HEK293T (cell line): ENCODE measurements at places on chromosomes 7 and 10.

DNA sequence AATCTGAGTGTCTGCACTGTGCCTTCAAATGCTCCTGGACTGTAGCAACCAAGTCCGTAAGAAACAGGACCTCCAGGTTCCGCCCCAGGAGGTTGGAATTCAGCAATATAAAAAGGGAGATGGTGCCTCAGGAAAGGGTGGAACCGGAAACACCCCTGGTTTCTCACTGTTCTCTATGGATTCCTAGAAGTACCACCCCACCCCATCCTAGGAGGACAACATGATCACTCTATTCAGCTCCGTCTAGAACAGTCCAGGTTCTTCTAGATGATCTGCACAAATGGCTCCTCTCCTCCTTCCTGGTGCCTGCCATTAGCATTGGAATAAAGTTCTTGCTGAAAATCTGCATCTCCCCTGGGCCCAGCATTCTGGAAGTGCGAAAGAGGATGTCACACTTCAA is 7.6 kb upstream of the ZNF12 start:
- DNase-seq, result no peak

DNA sequence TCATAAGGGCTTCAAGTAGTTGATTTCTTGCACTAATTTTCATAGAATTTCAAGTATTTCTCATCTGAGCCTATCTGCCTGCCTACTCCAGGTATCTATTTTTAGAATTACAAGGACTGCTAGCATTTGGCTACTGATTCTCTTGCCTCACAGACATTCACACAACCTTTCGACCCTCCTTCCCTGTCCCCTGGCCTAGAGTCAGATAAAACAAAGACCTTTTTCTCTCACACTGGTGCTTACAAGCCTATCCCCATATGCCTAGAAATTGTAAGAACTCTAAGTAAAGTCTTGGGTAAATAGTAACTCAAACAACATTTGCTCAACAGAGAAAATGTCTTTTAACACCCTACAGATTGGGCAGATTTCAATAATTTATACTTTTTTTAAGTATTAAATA is 6.3 kb downstream of the GPAM start:
- DNase-seq, result no peak

- DNase-seq, result peak; percentile 68
Measured at GRCh38 chr10:35336084-35336831, at the start of gene CCNY. Gene CCNY (plus strand): TSS chr10:35336509. CDS start chr10:35337054, 545 bp downstream.

DNA sequence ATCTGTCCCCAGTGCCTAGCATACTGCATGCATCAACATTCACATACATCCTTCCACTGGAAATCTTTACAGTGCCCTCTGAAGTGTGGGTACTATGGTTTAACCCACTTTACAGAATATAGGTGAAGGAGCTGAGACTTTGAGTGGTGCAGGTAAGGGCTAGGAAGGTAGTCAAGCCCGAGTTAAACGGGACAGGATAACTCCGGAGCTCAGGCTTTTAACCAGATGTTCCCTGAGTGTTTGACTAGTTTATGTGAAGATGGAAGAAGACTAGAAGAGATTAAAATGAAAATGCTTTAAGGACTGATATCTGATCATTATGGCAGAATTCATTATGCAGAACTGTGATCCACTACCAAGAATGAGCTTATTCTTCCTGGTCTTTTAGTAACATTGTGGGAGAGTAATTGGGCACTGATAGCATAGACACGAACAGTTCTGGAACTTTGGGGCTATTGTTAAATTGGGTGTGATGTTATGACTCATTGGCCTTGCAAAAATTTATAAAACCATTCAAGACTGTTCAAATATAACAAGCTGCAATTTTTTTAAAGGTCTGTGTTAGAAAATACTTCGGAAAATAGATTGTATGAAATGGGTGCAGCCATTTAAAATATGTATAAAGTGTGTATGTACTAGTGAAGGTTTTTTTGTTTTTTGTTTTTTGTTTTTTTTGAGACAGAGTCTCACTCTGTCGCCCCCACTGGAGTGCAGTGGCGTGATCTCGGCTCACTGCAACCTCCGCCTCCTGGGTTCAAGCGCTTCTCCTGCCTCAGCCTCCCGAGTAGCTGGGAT is 4.4 kb downstream of the CUL1 start:
- DNase-seq, result no peak

GRCh38 chr10:94630017-94630688 is 53.4 kb upstream of the CYP2C18 start:
- peak; percentile 38 for DNase-seq

- no peak for DNase-seq
Measured at GRCh38 chr10:108567899-108568752, 1355.2 kb downstream of the XPNPEP1 start.

DNA sequence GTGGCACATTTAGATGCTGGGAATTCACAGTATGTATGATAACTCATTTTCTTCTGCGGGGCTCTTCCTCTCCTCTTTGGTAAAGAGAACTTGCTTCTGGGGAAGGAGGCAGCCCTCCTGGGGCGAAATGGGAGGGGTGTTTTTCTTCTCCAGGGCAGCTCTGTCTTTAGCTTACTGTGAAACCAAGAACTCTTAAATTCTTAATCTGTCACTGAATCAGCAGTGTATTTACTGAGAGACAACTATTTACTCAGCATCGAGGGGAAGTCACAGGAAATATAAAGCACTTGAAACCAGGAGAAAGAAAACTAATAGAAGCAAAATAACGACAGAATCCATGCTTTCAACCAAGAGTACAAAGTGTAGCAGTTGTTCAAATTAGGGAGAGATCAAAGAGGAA is 158.2 kb upstream of the AGK start:
- no peak for DNase-seq

GRCh38 chr7:152336754-152337368 is 98.9 kb downstream of the KMT2C start:
- peak; percentile 59 for DNase-seq

DNA sequence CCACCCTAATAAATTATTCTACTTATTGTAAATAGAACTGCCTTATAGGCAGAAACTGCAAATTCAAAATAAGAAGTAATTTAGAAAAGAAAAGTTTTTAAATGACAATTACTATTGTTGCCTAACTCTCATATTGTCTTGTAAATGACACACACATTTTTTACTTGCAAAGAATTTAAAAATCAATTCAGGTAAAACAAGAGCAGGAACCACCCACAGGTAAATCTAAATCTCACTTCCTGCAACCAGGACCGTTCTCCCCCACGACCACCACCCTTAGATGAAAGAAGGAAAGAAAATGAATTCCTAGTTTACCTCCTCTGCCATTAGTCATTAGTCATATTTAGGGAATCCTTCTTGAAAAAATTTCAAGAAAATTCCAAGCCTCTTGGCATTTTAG is 4.8 kb upstream of the AASS start:
- DNase-seq, result no peak

- no peak for DNase-seq
Measured at GRCh38 chr10:50565301-50566083, 58.3 kb downstream of the SGMS1 start.

- no peak for DNase-seq
Measured at GRCh38 chr10:3784510-3785250, at the start of gene KLF6. Gene KLF6 (minus strand): TSS chr10:3785209. CDS start chr10:3785014, 195 bp downstream.

GRCh38 chr10:90218846-90219245 is 517.5 kb downstream of the KIF20B start:
- DNase-seq, result no peak

DNA sequence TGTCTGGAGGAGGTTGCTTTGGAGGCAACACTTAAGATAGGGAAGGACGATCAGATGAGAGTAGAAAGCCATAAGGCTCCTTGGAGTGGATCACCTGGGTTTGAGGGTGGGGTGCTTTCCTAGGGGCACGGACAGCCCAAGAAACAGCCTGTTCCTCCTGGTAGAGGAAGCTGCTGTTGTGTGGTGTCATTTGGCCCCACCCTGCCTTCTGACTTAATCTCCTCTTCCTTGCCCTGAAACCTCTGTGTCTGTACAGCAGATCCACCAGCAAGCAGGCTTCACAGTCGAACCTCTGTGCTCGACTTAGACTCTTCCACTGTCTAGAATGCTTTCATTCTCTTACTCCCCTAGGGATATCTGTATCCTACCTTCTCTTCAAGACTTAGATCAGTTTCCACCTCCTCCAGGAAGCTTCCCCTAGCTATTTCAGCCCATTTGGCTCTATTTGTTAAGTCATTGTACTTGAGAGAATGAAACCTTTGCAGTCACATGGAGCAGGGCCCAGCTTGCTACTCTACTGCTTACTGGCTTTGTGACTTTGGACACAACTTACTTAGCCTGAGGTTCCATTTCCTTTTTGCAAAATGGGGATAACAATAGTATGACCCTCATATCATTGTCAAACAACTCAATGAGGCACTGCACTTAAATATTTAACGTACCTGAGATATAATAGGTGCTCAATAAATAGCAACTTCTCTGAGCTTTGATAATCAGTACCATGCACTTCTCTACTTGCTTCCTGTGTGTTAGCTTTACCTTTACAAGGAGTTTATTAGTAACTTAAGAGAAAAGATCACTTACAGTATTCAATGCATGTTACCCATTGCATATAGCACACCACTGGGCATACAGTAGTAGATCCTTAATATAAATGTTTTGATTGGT is 5.0 kb downstream of the MXI1 start:
- no peak for DNase-seq

GRCh38 chr7:101564778-101565211 is 64.3 kb downstream of the MYL10 start:
- no peak for DNase-seq

GRCh38 chr10:58818900-58819299 is 306.2 kb downstream of the BICC1 start:
- DNase-seq, result no peak

DNA sequence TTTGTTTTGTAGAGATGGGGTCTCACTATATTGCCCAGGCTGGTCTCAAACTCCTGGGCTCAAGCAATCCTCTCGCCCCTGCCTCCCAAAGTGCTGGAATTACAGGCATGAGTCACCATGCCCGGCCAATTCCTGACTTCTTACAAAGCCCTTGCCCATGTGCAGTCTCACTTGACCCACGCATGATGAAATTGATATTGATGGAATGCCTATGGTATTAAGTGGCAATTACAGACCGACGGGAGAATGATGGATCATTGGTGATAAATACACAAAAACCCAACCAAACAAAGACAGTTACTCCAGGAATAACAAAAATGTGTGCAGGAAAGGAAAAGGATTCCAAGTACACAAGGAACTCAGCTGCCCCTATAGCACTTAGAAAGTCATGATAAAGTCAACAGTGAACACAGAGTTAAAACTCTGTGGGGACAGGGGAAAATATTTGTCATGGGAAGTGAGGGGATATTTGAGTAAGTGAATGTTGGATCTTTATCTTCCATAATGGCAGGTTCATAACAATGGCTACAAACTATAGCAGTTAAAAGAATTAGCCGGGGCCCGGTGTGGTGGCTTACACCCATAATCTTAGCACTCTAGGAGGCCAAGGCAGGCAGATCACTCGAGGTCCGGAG is 21.6 kb downstream of the HIP1 start:
- DNase-seq, result no peak

DNA sequence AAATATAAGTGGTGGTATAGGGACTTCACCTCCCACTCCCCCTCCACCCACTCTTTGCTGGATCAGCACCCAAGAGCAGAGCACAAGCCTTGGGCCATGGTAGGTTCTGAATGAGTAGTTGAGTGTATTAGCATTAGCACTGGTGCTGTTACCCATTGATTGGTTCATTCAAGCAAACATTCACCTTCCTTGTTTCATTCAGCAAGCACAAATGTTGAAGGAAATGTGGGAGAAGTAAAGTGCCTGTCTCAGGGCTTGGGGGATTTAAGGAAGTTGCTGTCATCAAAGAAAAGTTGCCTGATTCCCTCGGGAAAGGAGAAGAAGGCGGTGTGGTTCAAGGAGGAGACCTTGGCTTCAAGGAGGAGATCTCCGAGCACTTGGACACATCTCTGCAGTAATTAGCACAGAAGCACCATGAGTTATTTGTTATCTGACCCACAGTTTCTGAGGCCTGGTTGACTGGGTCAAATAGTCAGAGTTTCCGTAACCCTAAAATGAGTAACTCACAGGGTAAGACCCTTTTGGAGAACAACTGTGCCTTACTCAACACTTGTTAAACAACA is 17.3 kb downstream of the IL2RA start:
- no peak for DNase-seq

GRCh38 chr10:44325596-44326307 is 59.1 kb downstream of the CXCL12 start:
- no peak for DNase-seq

DNA sequence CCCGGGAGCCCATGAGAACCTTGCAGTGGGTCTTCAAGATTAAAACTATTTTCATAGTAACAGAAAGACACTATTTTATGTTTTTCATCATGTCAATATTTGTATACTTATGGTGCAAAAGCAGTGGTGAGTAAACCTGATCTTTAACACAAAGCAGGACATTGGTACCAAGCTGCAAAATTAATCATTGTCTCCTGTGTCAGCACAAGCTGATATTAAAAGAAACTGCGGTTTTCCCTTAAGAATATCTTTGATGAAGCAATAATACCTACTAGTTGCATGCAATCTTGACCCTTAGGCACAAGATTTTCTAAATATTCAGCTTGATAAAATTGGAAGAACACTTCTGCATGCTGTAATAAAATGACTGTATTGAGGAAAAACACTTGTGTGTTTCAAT is 121.7 kb downstream of the MDFIC start:
- DNase-seq, result no peak

GRCh38 chr10:1057106-1057657 is 997 bp downstream of the WDR37 start:
- peak; percentile 15 for DNase-seq

DNA sequence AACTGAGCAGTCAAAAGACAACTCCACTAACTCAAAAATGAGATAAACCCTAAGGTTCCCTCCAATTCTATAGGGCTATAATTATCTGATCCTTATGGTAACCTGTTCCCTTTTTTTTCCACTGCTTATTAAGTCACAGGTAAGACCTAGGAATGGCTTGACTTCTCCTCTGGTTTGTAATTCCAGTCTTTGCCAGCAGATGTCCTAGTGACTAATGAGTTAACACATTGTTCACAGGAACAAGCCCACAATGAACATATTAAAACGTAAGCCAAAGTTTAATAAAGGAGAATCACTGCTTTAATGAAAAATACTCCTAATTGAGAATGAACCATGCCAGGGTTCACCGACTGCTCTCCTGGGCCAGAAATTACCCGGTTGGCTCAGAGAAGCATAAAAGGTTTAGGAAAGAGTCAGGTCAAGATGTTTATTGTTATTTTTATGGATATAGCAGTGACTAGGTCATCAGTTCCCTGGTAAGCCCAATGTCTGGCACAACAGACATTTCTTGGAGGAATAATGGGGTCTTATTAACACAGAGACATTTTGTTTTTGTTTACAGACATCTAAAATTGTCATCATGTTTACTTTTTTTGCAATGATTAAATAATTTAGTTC is 120.1 kb downstream of the ELAPOR2 start:
- peak; percentile 40 for DNase-seq

DNA sequence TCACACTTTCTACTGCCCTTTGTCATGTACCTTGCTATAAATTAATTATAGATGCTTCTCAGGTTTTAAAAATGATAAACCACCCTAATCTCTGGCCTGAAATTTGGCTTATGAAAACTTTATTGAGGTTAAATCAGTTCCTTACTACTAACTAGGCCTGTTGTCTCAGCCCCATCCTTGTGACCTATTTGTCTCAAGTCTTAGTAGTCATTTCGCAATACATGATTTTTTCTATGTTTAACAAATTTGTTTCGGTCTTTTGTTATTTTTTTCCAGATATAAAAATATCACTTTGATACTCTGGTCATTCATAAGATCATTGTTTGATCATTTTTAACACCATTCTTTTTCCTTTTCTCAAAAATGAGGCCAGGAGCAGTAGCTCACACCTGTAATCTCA is 411.6 kb downstream of the GFRA1 start:
- no peak for DNase-seq
